ENCODE measurements at places on chromosomes 6 and 20. TPM values are rescaled to one million over a fixed set of nuclear protein-coding genes. Genes with fewer than 3 reads are reported as not detected.

SLC13A3 gene
- 0.90 TPM for total RNA-seq

- H3K27ac ChIP-seq, result peak overlapping the region; percentile 84
- H3K4me1 ChIP-seq, result peaks cover 22% of the 10 kb centered on the region
- no peaks in the 10 kb centered on the region for H3K36me3 ChIP-seq
Observed at GRCh38 chr6:53793318-53794136, 1.3 kb upstream of the LRRC1 start.

DNA sequence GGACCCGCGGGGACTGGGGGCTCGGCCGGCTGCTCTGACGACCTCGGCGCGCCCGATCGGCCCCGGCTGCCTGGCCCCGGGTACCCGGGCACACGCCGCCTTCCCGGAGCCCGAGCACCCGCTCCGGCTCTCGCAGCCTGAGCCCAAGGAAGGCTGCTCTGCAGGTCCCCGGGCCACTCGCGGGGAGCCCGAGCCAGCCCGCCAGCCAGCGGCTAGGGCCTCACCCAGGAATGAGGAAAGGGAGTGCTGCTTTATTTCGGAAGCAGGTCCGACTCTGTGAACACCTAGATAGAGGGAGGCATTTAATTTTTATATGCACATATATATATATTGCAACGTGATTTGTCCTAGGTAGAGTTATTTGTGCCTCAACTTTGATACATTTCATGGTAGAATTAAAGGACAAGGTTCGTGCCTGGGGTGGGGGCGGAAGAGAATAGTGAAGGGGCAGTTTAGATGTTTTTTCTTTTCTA lies 15.5 kb downstream of the FOXA2 start:
- no peak overlapping the region for H3K27ac ChIP-seq
- H3K36me3 ChIP-seq, result no peaks in the 10 kb centered on the region
- H3K4me3 ChIP-seq, result no peak overlapping the region
- H3K4me1 ChIP-seq, result peaks cover 21% of the 10 kb centered on the region
- peak; percentile 19 for DNase-seq

HFE gene
- 1.2 TPM for total RNA-seq

OR2H1 gene
- not detected for total RNA-seq

DNA sequence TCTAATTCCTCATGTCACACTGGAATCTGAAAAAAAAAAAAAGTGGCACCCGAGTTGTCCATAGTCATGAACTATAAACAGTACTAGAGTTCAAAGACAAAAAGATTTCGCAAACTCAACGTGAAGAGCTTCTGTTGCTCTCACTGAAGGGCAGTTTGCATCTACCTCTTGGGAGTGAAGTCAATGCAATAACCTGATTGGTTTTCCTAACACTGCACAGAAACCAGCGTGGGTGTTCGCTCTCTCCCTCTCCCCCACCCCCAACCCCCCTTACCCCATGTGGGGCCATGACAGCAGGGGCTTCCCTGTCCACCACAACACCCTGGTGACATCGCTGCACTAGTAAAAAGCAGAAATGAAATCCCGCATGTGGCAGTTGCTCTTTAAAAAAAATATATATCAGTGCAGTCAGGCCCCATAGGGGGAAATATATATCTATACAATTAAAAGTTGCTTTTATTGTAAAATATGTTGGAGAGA lies 66.9 kb downstream of the GMPR start:
- no peaks in the 10 kb centered on the region for H3K36me3 ChIP-seq
- no peak for DNase-seq
- H3K27ac ChIP-seq, result no peak overlapping the region
- no peak overlapping the region for H3K4me3 ChIP-seq

GRCh38 chr6:128252341-128253176 lies 267.8 kb downstream of the PTPRK start:
- peaks cover 2% of the 10 kb centered on the region for H3K4me1 ChIP-seq
- H3K4me3 ChIP-seq, result no peak overlapping the region
- no peak overlapping the region for H3K27ac ChIP-seq

GRCh38 chr20:43960231-43960630 lies 45.6 kb downstream of the TOX2 start:
- no peaks in the 10 kb centered on the region for H3K27me3 ChIP-seq
- H3K27ac ChIP-seq, result no peak overlapping the region
- DNase-seq, result no peak
- no peak overlapping the region for H3K4me3 ChIP-seq
- H3K36me3 ChIP-seq, result no peaks in the 10 kb centered on the region

DNA sequence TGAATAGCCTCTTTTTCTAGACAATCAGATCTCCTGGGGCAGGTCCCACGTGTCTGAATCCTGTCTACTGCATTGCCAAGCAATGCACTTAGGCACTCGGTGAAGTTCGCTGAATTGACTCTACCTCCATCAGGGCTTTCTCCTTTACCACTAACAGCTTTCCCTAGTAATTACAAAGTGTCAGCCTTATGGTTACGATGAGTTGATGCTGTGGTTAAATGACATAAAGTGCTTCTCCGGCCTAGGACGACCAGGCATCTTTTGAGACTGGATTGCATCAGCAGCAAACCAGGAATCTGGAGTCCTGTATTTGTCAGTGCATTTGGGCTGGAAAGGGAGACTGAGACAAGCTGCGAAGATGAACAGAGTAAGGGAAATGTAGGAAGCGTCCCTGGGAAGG lies 21.5 kb downstream of the NOX3 start:
- no peaks in the 10 kb centered on the region for H3K27me3 ChIP-seq
- no peak overlapping the region for H3K27ac ChIP-seq
- peaks cover 14% of the 10 kb centered on the region for H3K4me1 ChIP-seq
- no peak overlapping the region for H3K4me3 ChIP-seq
- no peak for DNase-seq
- H3K36me3 ChIP-seq, result no peaks in the 10 kb centered on the region

- no peaks in the 10 kb centered on the region for H3K36me3 ChIP-seq
- no peak for DNase-seq
- H3K4me3 ChIP-seq, result no peak overlapping the region
- H3K4me1 ChIP-seq, result no peaks in the 10 kb centered on the region
Observed at GRCh38 chr6:71619836-71620235, 266.5 kb upstream of the RIMS1 start.

POU5F1 gene
- 88.7 TPM for total RNA-seq

DNA sequence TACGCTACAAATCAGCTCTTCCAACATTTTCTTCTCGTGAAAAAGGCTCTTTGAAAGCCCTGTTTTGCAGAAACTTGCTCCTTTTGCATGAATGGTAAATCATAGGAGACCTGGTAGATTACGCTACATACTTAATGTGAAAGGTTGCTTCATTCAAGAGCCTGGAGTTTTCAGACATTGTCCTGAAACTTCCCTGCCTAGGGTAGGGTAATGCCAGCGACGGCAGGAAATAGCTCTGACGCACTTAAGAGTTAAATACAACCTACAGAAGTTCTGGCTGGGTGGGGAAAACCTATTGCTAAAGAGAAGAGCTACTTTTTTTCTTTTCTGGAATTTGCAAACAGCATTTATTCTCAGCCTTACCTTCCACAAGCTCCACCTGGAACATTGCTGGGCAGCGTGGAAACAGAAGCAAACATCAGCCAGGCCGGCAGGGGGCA lies 144.5 kb downstream of the LPA start:
- peaks cover 2% of the 10 kb centered on the region for H3K27me3 ChIP-seq
- peak overlapping the region; percentile 94 for H3K4me3 ChIP-seq
- no peaks in the 10 kb centered on the region for H3K36me3 ChIP-seq
- H3K27ac ChIP-seq, result peak overlapping the region; percentile 49

- H3K36me3 ChIP-seq, result no peaks in the 10 kb centered on the region
- no peak overlapping the region for H3K27ac ChIP-seq
Observed at GRCh38 chr20:62997417-62998035, 9.2 kb downstream of the BHLHE23 start.

DNA sequence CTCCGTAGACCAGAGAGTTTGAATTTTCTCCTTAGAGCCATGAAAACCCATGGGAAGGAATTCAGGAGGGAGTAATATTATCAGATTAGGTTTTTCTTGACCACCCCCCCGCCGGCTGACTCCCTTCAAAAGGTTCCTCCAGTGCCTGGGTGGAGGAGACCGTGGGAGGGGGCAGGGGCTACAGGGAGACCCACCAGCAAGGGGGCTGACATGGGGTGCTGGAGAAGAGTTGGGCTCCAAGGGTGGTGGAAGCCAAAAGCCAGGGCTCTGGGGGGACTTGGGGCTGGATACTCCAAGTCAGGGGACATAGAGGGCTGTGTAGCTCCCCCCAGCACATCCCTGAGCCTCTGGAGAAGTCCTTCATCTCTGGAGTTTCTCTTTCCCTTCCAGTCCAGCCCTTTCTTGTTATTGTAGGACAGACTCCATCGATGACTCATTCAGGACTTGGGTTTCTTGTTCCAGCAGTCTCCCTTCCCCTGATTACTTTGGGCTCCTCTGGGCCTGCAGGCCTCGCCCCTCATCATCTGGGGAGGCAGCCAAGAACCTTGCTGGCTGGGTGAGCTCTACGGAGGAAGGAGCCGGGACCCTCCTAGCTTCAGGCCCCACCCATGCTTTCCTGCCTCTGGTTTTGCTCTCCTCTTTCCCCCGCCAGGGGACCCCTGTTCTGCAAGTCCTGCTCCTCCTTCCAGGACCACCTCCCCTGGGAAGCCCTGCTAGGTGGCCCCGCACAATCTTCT lies 10.5 kb upstream of the KIAA1755 start:
- H3K36me3 ChIP-seq, result no peaks in the 10 kb centered on the region
- H3K27ac ChIP-seq, result no peak overlapping the region
- DNase-seq, result no peak
- no peaks in the 10 kb centered on the region for H3K4me1 ChIP-seq

Data from endothelial cell (in vitro differentiated cells).